ENCODE measurements at places on chromosomes 6 and 20. TPM values are rescaled to one million over a fixed set of nuclear protein-coding genes. Genes with fewer than 3 reads are reported as not detected.

Gene MYBL2
- 0.09 TPM for total RNA-seq

Gene FNDC11
- 0.95 TPM for total RNA-seq

Gene NSFL1C
- total RNA-seq, result 16.7 TPM

Gene BTNL2
- not detected for total RNA-seq

Gene SNX21
- 80.1 TPM for total RNA-seq

Gene IP6K3
- not detected for total RNA-seq

Gene C6orf132
- 0.63 TPM for total RNA-seq

Gene TRIM15
- not detected for total RNA-seq

Gene EDN3
- not detected for total RNA-seq

Gene SLC22A7
- total RNA-seq, result not detected

Gene LRRC1
- total RNA-seq, result 4.3 TPM

Gene UNC5CL
- total RNA-seq, result under 0.01 TPM

Gene MDFI
- 0.26 TPM for total RNA-seq

Gene HDGFL1
- total RNA-seq, result not detected

Gene FLRT3
- total RNA-seq, result 1.6 TPM

Gene KHDC1
- 4.6 TPM for total RNA-seq

Gene SRSF3
- total RNA-seq, result 134 TPM

Data from bronchial smooth muscle cell (primary cell).